ENCODE measurements at places on chromosomes 11 and 22.
A peak's percentile ranks its signal among the peaks of the same experiment; 100 is the strongest.

DNA sequence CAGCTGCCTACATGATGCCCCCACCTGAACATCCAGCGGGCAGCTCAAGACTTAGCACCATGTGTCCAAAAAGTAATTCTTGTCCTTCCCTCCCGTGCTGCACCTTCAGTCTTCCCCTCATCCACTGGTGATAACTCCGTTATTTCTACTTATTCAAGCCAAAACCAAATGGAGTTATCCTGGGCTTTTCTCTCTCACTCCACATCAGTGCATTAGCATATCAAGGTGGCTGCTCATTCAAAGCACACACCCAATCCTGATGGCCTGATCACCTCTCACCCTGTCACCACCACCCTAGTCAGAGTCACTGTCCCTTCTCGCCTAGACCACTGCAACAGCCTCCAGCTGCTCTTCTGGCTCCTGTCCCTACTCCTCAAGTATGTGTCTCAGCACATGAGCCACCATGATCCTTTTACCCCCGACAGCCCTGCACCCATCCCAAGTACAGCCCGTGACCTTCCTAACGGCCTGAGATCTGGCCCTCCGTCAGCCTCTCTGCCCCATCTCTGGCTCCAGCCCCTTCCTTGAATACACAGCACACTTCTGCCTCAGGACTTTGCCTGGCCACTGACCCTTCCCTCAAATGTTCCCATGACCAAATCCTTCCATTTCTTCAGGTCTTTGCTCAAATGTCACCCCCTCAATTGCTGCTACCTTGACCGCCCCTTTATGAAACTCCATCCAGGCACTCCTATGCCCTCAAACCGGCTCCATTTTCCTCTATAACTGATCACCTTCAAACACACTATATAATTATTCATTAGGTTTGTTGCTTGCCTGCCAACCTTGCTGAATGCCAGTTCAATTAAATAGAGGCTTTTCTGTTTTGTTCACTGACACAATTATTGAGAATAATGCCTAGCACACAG, 19.7 kb upstream of the SLC25A1 start:
- no peak overlapping the region for H3K4me3 ChIP-seq
- peaks cover 4% of the 10 kb centered on the region for H3K4me1 ChIP-seq
- H3K36me3 ChIP-seq = no peaks in the 10 kb centered on the region
- DNase-seq = no peak
- H3K27ac ChIP-seq = no peak overlapping the region

GRCh38 chr22:20094197-20094807, 14.3 kb downstream of the DGCR8 start:
- H3K27me3 ChIP-seq = no peaks in the 10 kb centered on the region
- H3K36me3 ChIP-seq = peaks cover 70% of the 10 kb centered on the region
- H3K4me3 ChIP-seq = no peak overlapping the region
- peaks cover 7% of the 10 kb centered on the region for H3K4me1 ChIP-seq
- DNase-seq = no peak

DNA sequence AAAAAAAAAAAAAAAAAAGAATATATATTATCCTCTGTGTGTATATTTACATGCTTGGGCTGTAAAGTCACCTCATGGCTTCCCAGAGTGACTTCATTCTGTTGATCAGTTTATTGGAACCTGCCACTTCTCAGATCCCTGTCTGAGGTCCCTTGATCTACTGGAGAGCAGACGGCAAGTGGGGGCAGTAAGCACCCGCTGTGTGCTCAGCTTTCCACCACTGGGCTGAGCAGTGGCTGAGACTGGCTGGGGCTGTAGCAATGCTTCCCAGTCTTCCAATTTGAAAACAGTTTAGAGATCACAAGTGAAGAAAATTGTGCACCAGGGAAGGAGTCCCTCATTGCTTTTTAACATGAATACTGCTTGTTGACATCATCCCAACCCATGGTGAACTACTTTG, 6.9 kb upstream of the RBM4B start:
- no peaks in the 10 kb centered on the region for H3K36me3 ChIP-seq
- H3K4me1 ChIP-seq = no peaks in the 10 kb centered on the region
- no peak overlapping the region for H3K4me3 ChIP-seq
- DNase-seq = no peak
- H3K27ac ChIP-seq = no peak overlapping the region

- DNase-seq = no peak
- H3K27me3 ChIP-seq = no peaks in the 10 kb centered on the region
- H3K36me3 ChIP-seq = no peaks in the 10 kb centered on the region
- H3K4me1 ChIP-seq = no peaks in the 10 kb centered on the region
These were observed 566.6 kb downstream of the TMEM135 start for GRCh38 chr11:87604350-87604749.

- H3K36me3 ChIP-seq = no peaks in the 10 kb centered on the region
- H3K4me1 ChIP-seq = no peaks in the 10 kb centered on the region
- no peak for DNase-seq
- H3K27ac ChIP-seq = no peak overlapping the region
These were observed 134.4 kb downstream of the METTL15 start for GRCh38 chr11:28242596-28242995.

- H3K27ac ChIP-seq = no peak overlapping the region
- no peaks in the 10 kb centered on the region for H3K27me3 ChIP-seq
- H3K4me1 ChIP-seq = no peaks in the 10 kb centered on the region
- no peaks in the 10 kb centered on the region for H3K36me3 ChIP-seq
These were observed 679.9 kb downstream of the OPCML start for GRCh38 chr11:132852361-132852760.

DNA sequence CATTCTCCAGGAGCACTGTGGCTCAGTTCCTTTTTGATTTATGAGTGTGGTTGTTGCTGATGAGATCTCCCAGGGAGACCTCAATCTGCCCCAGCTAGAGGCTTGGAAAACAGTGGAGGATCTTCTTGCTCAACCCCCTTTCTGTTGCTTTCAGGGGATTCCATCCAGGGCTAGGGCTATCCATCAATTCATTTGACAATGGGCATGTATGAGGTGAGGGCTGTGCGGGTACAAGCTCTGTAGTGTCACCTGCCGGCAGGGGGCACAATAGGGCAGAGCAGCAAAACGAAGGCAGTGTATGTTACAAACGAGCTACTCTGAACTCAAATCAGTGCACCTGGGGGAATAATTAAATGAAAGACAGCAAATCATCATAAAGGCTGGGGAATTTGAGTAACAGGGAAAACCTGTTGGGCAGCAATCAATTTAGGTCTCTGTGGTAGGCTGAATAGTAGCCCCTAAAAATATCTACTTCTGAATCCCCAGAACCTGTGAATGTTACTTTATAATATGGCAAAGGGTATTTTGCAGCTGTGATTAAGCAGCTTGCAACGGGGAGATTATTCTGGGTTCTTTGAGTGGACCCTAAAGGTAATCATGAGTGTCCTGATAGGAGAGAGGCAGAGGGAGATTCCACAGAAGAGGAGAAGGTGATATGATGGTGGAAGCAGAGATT, 170.3 kb upstream of the ZBED5 start:
- H3K27me3 ChIP-seq = no peaks in the 10 kb centered on the region
- no peaks in the 10 kb centered on the region for H3K4me1 ChIP-seq
- no peak overlapping the region for H3K27ac ChIP-seq
- no peak overlapping the region for H3K4me3 ChIP-seq
- peak; percentile 42 for DNase-seq
- no peaks in the 10 kb centered on the region for H3K36me3 ChIP-seq

- no peak overlapping the region for H3K4me3 ChIP-seq
- no peaks in the 10 kb centered on the region for H3K4me1 ChIP-seq
- peaks cover 7% of the 10 kb centered on the region for H3K36me3 ChIP-seq
- H3K27me3 ChIP-seq = no peaks in the 10 kb centered on the region
- no peak for DNase-seq
These were observed 109.6 kb downstream of the SGSM3 start for GRCh38 chr22:40479887-40480538.

DNA sequence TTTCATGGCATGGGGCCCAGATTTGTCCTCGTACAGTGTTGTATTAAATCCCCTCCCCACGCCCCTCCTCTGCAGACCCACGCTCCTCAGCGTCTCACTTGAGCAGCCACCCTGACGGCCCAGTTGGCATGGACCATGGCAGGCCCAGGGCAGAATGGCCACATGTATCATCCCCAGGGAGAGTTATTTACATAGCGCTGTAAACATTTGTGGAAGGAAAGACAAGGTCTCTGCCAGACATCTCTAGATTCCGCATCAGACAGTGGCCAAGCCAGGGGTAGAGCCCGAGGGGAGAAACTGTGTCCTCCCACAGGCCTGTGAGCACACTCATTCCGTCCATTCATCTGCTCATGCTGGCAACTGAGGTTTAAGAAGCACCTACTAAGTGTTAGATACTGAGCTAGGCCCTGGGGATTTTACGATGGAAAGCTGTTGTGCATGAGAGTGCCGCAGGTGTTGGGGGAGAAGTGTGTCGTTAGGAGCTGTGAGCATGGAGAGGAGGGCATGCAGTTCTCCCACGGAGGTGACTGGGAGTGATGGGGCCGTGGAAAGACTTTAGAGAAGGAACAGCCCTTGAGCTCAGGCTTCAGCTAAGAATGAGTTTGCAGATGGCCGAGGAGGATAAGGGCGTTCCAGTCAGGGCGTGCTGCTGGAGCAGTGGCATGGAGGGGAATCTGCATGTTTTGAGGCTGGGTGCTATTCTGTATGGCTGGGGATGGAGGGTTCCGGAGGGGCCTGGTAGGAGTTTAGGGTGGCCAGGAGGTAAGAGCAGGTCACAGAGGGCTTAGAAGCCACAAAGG, 94.9 kb downstream of the GRIK4 start:
- no peak overlapping the region for H3K27ac ChIP-seq
- no peaks in the 10 kb centered on the region for H3K27me3 ChIP-seq
- H3K4me3 ChIP-seq = no peak overlapping the region
- H3K4me1 ChIP-seq = no peaks in the 10 kb centered on the region

DNA sequence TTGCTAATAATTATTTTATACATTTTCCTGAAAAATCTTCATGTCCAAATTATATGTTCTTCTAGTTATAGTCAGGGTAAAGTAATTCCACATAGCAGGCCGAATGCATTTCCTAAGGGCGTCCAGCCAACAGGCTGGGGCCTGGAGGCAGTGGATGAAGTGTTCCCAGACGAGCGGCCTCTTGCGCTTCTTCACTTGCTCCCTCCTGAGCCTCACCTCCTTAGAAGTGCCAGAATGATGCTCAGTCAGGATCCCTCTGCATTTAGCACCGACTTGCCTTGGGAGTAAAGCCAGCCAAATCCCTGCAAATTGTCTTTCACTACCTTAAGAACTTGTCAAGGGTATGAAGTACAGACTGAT, 1.5 kb downstream of the OLFML1 start:
- no peaks in the 10 kb centered on the region for H3K4me1 ChIP-seq
- DNase-seq = no peak
- H3K4me3 ChIP-seq = no peak overlapping the region
- no peak overlapping the region for H3K27ac ChIP-seq

GRCh38 chr11:9047964-9048523, 43.4 kb downstream of the SCUBE2 start:
- H3K36me3 ChIP-seq = no peaks in the 10 kb centered on the region
- no peaks in the 10 kb centered on the region for H3K27me3 ChIP-seq
- DNase-seq = no peak
- H3K27ac ChIP-seq = no peak overlapping the region

- H3K36me3 ChIP-seq = no peaks in the 10 kb centered on the region
- DNase-seq = no peak
- no peaks in the 10 kb centered on the region for H3K4me1 ChIP-seq
- no peak overlapping the region for H3K4me3 ChIP-seq
These were observed 138.4 kb downstream of the SLC17A6 start for GRCh38 chr11:22476589-22476988.

DNA sequence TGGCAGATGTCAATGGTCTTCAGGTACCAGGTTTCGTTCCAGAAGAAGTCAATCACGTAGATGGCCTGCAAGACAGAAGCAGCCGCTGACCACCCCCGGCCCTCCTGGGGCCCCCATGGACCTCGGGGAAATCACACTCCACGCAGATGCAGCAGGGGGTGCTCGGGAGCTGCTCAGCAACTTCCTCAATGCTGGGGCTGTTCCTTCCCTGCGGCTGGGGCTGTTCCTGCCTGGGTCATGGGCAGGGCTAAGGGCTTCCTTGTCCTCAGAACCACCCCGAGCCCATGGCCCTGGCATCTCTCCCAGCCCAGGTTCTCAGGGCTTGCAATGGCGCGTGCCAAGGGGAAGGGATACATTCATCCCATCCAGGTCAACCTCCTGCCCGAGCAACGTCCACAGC, 10.3 kb downstream of the DHCR7 start:
- H3K27ac ChIP-seq = no peak overlapping the region
- H3K27me3 ChIP-seq = no peaks in the 10 kb centered on the region
- DNase-seq = no peak
- no peaks in the 10 kb centered on the region for H3K4me1 ChIP-seq
- H3K4me3 ChIP-seq = no peak overlapping the region
- H3K36me3 ChIP-seq = peaks cover 31% of the 10 kb centered on the region

- no peaks in the 10 kb centered on the region for H3K4me1 ChIP-seq
- no peaks in the 10 kb centered on the region for H3K27me3 ChIP-seq
- no peak overlapping the region for H3K4me3 ChIP-seq
- no peak overlapping the region for H3K27ac ChIP-seq
- no peaks in the 10 kb centered on the region for H3K36me3 ChIP-seq
These were observed 90.8 kb upstream of the SHANK2 start for GRCh38 chr11:71342951-71343827.

DNA sequence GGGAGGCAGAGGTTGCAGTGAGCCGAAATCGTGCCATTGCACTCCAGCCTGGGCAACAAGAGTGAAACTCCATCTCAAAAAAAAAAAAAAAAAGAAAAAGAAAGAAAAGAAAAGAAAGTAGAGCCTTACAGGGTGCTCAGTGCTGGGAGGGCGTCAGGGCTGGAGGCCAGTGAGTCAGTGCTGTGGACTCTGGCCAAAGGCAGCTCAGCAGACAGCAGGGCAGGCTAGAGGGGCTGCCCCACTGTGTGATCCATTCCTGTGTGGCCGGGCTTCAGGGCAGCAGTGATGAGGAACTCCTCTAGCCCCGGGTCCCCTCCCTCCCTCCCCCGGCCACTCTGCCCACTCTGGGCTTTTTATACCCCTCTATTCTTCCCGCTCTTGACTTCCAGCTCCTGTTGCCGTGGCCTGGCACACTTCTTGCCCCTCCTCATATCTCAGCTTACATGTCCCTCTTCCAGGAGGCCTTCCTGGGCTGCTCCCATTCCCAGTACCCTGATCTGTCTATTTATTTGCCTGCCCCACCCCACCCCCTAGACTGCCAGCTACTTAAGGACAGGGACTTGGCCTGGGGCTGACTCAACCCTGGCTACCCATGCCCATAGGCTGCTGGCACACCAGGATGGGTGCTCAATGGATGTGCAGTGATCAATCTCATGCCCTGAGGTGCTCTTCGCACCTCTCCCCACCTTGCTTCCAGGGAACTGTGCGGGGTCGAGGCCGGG, 10.1 kb downstream of the SYT12 start:
- no peak overlapping the region for H3K4me3 ChIP-seq
- DNase-seq = no peak
- H3K27me3 ChIP-seq = no peaks in the 10 kb centered on the region
- no peaks in the 10 kb centered on the region for H3K36me3 ChIP-seq
- no peak overlapping the region for H3K27ac ChIP-seq
- H3K4me1 ChIP-seq = no peaks in the 10 kb centered on the region

GRCh38 chr11:132405728-132406127, 1035.3 kb downstream of the NTM start:
- no peaks in the 10 kb centered on the region for H3K4me1 ChIP-seq
- DNase-seq = no peak
- H3K27me3 ChIP-seq = no peaks in the 10 kb centered on the region
- H3K36me3 ChIP-seq = no peaks in the 10 kb centered on the region
